ENCODE measurements at places on chromosomes 13 and 19.

DNA sequence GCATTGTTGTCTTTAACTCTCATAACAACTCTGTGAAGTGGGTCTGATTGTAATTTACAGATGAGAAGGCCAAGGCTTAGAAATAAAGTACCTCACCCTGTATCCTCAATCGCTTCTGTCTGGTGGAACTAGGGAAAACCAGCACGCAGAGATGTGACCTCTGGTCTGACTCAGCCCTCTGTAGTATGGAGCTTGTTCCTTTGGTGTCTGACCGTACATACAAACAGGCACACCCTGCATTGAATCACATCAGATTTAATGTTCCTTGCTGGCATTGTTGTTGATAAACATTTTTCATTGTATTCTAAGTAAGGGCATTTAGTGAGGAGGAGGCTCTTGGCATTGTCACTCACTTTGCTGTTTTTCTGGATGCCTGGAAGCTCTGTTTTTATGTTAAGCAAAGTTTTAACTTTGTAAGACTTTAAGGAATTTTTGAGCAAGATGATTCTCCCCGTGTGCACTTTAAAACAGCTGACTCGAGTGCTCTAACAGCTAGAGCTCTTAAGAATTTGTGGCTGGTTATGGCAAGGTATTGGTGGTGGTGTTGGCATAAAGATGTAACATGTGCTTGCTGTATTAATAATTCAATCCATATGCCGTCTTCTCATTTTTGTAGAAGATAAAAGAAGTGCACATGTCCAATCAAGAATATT, 89.0 kb upstream of the SPATA13 start:
- no peak for DNase-seq

- DNase-seq, result peak; percentile 90
These were observed at the start of gene LRRC25 for GRCh38 chr19:18397242-18398202. Gene LRRC25 (minus strand): TSS chr19:18397622. CDS start chr19:18396963, 659 bp downstream.

DNA sequence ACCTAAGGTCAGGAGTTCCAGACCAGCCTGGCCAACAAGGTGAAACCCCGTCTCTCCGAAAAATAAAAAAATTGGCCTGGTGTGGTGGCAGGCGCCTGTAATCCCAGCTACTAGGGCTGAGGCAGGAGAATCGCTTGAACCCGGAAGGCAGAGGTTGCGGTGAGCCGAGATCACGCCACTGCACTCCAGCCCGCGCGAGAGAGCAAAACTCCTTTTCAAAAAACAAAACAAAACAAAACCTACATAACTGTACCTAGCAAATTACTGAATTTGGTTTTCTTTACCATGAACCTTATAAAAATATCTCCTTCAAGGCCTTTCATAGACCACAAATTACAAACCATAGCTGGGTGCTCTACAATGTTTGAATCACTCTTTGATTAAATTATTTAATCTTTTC, 760 bp downstream of the ZNF91 start:
- DNase-seq, result peak; percentile 16

- DNase-seq, result no peak
These were observed 36.7 kb upstream of the DOCK9 start for GRCh38 chr13:99014522-99014921.

- no peak for DNase-seq
These were observed 63.8 kb upstream of the PABPC3 start for GRCh38 chr13:25032160-25032559.

GRCh38 chr13:78867655-78868054, 208.7 kb upstream of the OBI1 start:
- no peak for DNase-seq

DNA sequence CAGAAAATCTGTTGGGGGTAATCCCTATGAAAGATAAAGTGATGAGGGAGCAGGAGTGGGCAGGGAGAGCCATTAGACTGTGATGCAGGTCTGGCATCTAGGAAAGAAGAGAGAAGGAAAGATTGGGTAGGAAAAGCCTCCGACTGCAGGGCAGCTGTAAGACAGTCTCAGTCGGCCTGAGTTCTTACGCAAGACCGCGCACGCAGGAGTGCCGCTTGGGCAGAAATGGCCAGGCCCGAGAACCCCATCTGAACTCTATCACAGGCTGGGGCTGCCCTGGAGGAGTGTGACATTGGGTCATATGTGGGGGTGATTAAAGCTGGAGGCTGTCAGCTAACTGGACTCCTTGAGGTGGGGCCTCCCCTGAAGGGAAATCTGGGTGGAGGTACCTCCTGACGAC, 13.9 kb upstream of the FBXL3 start:
- DNase-seq, result no peak

DNA sequence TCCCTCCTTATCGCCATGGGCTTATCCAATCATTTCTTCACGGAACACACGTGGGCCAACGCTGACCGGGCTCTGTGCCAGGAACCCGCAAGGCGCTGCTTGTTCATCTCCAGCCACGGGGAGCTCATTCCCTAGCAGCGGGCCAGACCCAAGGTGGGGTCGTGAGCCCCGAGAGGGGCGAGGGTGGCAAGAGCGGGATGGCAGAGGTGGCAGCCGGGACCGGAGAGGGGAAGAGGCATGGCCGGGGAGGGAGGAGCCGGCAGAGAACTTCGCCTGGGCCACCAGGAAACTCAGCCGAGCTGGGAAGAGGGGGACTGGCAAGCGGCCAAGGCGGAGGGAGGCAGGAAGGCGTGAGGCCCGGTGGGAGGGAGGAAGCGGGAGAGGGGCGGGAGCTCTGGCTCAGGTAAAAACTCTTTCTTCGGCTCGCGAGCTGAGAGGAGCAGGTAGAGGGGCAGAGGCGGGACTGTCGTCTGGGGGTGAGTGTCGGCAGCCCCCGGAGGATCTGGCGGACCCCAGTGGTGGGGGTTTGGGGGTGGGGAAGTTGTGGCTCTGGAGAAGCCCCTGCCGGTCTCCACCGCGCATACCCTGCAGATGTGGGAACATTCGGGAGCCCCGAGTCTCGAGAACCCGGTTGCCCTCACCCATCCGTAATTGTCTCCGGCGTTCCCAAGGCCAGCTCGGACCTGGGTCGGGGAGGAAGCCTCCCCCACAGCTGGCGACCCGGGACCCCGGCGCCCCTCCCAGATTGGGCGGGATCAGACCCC, at the start of gene B3GNT3:
B3GNT3 (plus strand) TSS at position 408 of the 764 bp plus-strand sequence. CDS start 12,670 bp downstream, outside the sequence.
- peak; percentile 69 for DNase-seq

DNA sequence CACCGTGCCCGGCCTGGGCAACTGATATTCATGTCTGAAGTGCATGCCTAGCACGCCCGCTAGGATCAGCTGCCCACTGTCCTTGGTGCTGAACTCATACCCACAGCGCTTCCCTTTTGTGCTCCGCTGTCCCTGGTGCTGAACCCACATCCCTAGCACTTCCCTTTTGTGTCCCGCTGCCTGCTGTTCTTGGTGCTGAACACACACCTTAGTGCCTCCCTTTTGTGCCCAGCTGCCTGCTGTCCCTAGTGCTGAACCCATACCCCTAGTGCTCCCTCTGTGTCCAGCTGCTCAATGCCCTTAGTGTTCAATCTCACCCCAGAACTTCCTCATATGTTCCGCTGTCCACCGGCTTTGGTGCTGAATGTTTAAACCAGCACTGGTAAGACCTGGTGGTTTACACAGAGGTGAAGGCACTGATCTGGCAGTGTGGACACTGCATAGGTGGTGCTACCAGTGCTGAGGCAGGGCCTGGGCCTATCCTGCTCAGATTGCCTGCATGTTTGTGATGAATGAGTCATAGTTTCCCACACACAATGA, 26.3 kb upstream of the SIGLEC11 start:
- peak; percentile 98 for DNase-seq

GRCh38 chr13:94987869-94988268, 275.5 kb upstream of the SOX21 start:
- DNase-seq, result no peak

DNA sequence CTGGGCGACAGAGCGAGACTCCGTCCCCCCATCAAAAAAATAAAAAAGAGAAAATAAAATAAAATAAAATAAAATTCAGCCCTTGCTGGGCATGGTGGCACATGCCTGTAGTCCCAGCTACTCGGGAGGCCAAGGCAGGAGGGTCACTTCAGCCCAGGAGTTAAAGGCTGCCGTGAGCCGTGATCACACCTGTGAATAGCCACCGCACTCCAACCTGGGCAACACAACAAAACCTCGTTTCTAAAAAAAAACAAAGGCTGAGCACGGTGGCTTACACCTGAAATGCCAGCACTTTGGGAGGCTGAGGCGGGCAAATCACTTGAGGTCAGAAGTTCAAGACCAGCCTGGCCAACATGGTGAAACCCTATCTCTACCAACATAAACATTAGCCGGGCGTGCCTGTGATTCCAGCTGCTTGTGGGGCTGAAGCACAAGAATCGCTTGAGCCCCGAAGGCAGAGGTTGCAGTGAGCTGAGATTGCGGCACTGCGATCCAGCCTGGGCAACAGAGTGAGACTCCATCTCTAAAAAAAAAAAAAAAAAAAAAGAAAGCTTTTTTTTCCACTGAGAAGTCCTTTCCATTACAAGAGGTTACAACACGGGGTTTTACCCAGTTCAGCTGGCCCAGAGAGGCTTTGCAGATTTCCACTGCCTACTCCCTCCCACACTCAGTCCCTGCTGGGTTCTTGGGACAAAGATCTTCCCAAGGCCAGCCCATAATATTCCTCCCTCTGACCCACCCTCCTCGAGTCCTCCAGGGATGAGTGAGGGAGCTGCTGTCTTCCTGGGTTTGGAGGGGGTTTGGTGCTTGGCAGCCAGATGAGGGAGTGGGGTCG, 6.4 kb downstream of the ANGPTL4 start:
- peak; percentile 29 for DNase-seq

DNA sequence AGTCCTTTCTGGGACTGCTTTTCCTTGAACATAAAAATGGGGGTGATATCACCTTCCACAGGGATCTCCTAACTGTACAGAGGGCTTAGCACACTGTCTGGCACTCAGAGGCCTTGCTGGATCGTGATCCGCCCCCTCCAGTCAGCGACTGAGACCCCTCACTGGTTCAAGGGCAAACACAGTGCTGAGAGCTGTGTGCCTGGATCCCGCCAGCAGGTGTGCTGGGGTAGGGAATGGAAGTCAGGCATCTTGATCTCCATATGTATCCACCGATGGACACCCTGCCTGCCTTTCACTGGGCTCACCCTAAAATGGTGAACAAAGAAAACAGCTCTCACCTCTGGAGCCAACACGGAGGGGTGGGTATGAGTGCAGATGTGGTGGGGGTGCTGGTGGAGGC, 64.3 kb downstream of the IRS2 start:
- no peak for DNase-seq

- peak; percentile 6 for DNase-seq
These were observed 19.0 kb upstream of the SPRY2 start for GRCh38 chr13:80359778-80360452.

GRCh38 chr13:39034085-39034484, 3.8 kb downstream of the PROSER1 start:
- no peak for DNase-seq

- DNase-seq, result no peak
These were observed 109.4 kb downstream of the CRYL1 start for GRCh38 chr13:20416223-20416745.

- peak; percentile 84 for DNase-seq
These were observed 807 bp downstream of the MISP3 start for GRCh38 chr19:14073261-14073924.

- peak; percentile 64 for DNase-seq
These were observed 37.6 kb upstream of the IGFL1 start for GRCh38 chr19:46191972-46192371.

DNA sequence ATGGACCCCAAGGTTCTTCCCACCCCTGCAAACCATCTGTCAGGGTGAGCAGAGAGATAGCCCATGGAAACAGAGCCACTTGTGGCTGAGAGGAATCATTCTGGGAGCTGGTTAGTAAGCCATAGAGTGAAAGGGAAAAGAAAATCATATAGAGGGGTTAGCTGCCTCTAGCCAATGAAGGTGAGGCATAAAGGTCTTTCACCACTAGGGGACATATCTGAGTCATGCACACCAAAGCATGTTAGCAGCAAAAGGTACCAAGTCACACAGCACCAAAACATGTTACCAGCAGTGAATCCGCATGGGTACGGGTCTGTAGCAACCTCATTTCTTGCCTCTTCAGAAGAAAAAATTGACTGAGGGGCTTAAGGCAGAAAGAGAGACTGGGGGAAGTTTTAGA, 76.7 kb upstream of the ZNF43 start:
- no peak for DNase-seq

DNA sequence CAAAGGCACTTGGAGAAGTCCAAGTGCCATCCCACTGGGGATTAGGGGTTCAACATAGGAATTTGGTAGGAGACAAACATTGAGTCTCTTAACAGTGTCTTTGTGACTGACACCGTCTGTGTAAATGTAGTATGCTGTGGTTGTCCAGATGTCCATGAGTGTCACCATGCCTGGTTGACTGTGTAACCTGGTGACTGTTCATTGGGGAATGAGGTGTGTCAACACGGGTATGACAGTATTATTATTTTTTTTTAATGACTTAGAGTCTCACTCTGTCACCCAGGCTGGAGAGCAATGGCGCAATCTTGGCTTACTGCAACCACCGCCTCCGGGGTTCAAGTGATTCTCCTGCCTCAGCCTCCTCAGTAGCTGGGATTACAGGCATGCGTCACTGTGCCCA, 16.2 kb downstream of the PKN1 start:
- peak; percentile 47 for DNase-seq

- DNase-seq, result no peak
These were observed 24.7 kb upstream of the MIER2 start for GRCh38 chr19:369256-369655.

DNA sequence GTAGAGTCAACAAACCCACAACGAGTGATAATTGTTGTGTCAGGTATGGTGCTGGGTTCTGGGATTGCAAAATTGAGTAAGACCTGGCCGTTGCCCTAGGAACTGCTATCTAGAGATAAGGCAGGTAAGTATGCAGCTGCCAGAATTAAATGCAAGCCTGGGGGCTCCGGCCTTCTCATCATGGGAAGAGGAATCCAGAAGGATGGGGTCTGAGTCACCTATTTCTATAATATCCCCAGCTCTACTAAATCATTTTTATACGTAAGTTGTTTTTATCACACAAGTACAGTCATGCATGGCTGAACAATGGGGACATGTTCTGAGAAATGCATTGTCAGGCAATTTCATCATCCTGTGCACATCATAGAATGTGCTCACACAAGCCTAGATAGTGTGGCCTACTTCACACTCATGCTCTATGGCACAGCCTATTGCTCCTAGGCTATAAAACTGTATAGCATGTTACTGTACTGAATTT, 203.0 kb downstream of the KLF5 start:
- DNase-seq, result no peak

DNA sequence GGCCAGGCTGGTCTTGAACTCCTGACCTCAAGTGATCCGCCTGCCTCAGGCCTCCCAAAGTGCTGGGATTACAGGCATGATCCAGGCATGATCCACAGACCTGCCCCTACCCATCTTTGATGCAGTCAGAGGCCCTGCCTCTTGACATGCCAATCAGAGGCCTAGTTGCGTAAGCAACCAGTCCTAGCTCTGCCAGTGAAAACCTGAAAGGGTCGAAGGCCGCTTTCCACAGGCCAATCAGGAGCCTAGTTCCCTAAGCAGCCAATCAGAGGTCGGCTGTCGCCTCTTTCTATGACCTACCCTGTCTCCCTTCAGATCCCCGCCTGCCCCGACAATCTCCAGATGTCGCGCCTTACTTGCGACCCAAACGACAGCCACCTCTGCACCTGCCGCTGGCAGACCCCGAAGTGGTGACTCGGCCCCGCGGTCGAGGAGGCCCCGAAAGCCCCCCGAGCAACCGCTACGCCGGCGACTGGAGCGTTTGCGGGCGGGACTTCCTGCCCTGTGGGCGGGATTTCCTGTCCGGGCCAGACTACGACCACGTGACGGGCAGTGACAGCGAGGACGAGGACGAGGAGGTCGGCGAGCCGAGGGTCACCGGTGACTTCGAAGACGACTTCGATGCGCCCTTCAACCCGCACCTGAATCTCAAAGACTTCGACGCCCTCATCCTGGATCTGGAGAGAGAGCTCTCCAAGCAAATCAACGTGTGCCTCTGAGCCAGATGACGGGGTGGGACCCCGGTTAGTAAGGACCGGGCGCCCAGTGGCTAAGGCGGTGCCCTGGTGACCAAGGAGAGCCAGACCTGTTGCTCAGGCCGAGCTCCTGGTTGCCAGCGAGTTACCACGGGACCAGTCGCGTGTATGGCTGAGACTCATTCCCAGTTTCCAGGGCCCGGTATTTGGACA, 6.3 kb downstream of the SYDE1 start:
- no peak for DNase-seq

All from suppressor macrophage (primary cell).